Occipital lobe (tissue), 3 donors: ENCODE measurements at places on chromosomes 3 and 15.

GRCh38 chr3:94082391-94082937 is 19.6 kb downstream of the NSUN3 start:
- DNase-seq, result no peak

DNA sequence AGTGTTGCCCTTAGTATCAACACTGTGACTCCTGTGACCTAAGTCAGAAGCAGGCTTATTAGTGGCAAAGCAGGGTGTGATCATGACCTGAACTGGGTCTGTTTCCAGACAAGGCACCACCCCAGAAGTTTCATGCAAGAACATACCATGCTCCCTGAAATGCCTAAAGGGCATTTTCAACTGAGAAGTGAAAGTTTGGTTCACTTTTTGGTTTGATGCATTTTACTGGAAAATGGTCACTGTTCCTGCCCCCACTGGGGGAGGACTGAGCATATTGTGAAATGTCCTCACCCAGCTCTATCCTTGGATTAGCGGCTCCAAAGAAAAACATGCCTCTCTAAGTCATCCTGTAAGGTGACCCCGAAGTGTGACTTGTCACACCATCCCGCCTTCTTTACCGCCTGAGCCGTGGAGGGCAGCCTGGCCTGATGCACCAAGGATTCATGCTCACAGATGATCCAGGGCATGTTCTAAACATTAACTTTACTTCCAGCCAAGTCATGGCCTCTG is 3.1 kb upstream of the FAM240A start:
- DNase-seq, result no peak

GRCh38 chr15:88619796-88620195 is 1.3 kb upstream of the AEN start:
- no peak for DNase-seq

DNA sequence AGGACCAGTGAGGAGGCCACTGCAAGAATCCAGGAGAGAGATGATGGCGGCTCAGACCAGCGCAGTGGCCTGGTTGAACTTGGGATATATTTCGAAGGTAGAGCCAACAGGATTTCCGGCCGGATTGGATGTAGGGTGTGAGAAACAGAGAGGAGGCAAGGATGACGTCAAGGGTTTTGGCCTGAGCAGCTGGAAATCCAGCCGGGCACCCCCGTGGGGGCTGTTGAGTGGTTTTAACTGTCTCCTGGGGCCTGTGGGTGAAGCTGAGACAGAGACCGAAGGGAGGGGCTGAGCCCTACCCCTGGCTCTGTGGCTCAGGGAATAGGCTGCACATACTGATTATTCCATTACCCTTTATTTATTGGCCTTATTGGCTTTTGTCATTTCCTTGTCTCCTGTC is 45.7 kb downstream of the EXOG start:
- no peak for DNase-seq

DNA sequence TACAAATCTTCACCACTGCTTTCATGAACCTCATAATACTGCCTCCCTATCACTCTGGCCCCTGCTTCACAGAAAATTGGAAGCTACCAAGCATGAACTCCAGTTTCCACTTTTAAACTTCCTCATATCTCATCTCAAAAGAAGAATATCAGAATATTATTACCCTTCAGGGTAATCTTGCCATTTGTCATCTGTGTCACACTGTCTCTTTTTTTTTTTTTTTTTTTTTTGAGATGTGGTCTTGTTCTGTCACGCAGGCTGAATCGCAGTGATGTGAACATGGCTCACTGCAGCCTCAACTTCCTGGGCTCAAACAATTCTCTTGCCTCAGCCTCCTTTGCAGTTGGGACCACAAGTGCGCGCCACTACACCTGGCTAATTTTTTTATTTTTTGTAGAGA is 80.4 kb upstream of the TCF12 start:
- DNase-seq, result no peak

DNA sequence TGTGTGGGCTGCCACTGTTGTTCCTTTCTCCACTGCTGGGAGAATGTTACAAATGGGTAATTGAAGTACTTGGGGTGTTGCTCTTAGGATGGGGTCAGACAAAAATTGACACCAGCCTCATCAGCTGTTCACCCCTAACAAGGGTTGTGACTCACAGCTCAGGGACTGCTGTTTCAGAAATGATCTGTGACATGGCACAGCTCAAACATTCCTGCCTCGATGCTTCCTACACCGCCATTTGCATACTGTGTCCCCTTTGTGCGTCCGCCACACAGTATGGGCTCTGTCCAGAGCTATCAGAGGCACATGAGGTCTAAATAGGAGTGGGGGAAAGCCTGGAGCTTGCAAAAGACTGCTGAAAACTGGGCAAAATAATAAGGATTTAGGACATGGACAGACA is 43.9 kb downstream of the CCNL1 start:
- no peak for DNase-seq

DNA sequence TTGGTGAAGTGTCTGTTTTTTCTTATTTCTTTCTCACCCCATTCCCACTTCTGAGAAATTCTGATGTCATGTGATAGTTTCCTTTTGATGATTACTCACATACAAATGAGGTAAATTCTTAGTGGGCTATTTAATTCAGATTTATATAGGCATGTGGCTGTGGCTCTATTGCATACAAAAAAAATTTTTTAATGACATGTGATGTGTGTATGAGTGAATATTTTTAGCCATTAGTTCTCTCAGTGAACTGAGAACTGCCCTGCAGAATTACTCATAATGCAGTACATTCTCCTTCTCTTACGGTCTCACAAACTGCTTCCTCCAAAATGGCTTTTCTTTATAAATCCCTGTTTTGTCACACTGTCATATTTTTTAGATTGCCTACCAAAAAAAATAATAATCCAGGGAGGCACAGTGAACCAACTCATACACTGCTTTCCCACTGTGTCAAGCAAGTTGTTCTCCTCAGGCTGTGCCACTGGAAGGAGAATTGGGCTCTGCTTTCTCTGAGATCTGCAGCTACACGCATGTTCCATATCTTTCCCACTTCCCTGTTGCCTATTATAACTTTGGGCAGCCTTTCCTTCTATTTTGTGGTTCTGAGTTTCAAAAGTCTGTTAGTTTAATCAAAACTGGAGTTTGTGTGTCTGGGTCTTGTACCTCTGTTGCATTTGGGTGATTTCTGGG is 415.7 kb upstream of the THBS1 start:
- no peak for DNase-seq

DNA sequence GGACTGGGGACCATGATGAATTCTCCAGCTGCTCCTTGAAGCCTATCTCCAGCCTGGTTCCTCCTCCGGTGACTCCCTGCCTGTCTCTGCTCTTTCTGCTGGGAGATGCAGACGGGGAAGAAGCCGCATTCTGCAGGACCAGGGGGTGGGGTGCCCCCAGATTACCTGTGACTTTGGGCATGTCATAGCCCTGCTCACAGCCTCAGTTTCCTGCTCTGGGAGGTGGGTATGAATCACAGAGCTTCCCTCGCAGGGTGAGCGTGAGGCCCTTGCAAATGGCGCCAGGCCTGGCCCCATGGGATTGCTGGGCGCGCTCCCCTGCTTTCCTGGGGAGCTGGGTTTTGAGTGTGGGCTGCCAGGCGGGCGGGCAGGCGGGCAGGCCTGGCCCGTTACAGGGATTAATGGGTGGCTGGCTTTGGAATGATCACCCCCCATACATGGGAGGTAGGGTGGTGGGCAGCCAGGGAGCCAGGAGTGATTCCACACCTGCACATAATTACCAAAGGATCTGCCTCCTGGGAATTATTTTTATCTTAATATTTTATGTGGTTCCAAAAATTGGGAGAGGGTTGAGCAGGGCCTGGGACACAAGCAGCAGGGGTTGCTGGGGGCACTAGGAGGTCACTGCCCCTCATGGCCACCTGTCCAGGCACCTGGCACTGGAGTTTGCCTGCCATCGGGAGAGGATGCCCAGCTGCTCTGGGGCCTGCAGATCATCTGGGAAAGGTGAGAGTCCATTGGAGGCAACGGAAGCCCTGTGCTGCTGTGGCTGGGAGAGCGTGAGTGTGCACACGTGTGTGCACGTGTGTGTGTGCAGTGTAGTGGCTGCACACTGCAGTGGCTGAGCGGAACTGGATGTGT is 106.8 kb downstream of the WNT7A start:
- DNase-seq, result no peak

- DNase-seq, result no peak
These were observed 23.9 kb upstream of the HRH1 start for GRCh38 chr3:11130385-11130784.

GRCh38 chr3:134255404-134255803 is 4.7 kb upstream of the RYK start:
- no peak for DNase-seq

DNA sequence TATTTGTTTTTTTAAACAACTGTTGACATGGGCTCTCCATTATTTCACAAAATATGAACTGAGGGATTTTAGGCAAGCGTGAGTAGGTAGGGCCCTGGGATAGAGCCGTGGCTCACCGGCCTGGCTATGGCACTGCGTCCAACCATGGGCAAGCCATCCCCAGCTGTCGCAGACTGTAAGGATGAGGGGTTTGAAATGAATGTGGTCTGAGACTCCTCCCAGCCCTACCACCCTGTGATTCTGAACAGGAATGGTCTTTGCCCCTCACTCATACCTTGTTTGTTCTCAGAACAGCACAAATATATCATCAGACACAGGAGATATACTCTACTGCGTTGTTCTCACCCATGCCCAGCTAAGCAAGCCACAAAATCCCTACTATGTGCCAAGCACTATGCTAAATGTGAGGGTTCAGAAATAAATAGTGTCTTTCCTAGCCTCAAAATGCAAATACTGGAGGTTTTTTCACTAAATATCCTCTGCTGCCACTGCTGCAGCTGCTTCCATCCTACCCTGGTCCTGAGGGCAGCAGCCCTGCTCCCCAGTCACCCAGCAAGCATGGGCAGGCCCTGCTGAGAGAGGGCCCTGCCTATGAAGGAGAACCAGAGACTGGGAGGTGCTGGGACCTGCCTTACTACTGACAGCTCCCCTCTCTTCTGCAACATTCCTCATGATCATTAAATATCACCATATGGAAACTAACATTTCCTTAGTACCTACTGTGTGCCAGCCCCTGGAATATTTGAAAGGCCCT is 102.8 kb downstream of the XXYLT1 start:
- DNase-seq, result no peak

GRCh38 chr3:119195911-119196310 is 22.5 kb downstream of the UPK1B start:
- DNase-seq, result no peak

DNA sequence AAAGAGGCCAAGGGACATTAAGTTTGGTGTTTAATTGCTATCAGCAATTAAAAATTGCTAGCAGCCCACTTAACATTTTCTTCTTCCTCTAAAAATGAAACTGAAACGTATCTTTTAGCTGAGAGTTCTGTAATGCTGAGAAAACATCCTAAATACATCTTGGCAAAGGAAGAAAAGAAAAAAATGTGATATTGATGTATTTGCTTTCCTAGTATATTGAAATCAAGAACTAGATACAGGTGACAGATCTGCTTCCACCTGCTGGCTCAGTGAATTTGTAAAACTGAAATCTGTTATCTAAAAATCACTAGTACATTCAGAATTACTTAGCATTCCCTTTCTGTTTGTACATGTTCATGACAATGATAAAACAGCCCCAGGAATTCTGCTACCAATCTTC is 283.2 kb downstream of the ZBTB20 start:
- DNase-seq, result no peak

DNA sequence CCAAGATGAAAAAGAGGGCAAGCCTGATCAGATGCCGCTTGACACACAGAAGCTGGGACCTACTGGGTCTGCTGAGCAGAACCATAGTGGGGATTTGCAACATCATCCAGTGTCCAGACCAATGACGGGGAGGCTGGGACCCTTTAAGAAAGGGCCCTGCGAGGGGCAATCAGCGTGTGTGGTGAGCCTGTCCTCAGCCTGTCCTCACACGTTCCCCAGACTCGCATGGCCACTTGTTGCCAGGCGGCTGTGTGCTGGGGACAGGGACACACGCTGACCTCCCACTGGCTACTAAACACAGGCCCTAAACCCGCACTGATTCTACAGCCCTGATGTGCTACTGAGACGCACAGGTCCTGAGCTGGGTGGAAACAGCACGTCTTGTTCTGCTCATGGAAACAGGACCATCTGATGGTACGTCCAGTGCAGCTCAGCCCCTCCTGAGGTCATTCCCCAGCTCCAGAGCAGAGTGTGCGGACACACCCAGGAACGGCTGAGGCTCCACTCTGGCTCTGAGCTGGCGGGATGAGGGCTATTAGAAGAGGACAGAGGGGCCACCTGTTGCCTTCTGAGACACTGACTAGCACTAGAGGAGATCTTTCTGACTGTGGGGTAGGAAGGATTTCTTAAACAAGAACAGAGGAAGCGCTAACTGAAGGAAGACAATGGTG is 24.4 kb downstream of the PCSK6 start:
- no peak for DNase-seq

- DNase-seq, result no peak
These were observed 53.6 kb downstream of the PGPEP1L start for GRCh38 chr15:98953968-98954367.

GRCh38 chr15:100101426-100102089 is 240.2 kb downstream of the ADAMTS17 start:
- DNase-seq, result no peak

- DNase-seq, result no peak
These were observed 8.2 kb downstream of the TXNRD3 start for GRCh38 chr3:126646674-126647073.

DNA sequence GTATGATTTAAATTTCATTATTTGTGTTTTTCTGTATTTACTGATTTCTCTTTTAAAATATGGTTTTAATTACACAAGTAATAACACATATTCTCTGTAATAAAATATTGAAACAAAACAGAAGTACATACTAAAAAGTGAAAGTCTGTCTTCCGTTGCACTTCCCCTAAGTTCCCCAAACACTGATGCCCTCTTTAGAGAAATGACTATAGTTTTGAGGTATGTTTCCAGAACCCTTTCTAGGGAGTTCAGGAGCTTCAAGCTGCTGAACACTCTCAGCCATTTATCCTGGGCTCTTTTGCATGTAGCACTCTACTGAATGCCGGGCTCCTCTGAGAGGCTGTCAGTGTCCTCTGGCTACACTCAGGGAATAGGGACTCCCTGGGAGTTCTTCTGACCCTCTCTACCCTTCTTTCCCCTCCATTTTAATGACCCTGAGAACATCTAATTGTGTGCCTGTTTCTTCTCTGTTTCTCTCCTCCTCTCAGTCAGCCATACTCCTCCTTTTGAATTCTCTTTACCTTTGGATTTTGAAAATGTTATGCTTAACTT is 60.4 kb upstream of the KCNAB1 start:
- no peak for DNase-seq

- DNase-seq, result no peak
These were observed 60.5 kb upstream of the ULK4 start for GRCh38 chr3:42022355-42022754.

- DNase-seq, result no peak
These were observed 92.0 kb upstream of the LINGO1 start for GRCh38 chr15:77724715-77725114.

GRCh38 chr3:69052472-69052898 is 352 bp upstream of the TMF1 start:
- no peak for DNase-seq
